ENCODE measurements at places on chromosomes 4 and X. TPM values are rescaled to one million over a fixed set of nuclear protein-coding genes. Genes with fewer than 3 reads are reported as not detected.

FABP2 gene
- total RNA-seq: not detected

DNA sequence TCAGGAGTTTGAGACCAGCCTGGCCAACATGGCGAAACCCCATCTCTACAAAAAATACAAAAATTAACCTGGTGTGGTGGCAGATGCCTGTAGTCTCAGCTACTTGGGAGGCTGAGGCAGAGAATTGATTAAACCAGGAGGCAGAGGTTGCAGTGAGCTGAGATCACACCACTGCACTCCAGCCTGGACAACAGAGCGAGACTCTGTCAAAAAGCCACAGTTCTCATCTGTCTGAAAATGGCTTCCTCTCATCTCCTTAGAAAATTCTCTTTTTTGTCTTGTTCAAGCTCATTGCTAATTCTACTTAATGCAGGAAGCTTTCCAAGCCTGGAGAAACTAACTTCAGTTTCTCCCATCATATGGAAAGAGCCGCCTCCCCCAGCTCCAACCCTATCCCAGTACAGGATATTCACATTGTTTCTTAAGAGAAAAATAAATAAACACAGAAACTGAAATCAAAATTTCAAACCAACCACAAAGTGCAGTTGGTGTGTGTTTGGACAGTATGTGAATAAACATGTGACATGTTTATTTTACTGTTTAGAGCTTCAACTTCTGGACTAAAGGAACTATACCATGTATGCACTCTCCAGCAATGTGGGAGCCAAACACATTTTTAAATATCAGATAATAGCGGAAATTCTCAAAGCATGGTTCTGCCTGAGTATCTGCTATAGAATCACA is 55.0 kb upstream of the GAB1 start:
- DNase-seq: no peak

- no peak for DNase-seq
Measured at GRCh38 chr4:100299046-100299840, 109.0 kb upstream of the DDIT4L start.

DNA sequence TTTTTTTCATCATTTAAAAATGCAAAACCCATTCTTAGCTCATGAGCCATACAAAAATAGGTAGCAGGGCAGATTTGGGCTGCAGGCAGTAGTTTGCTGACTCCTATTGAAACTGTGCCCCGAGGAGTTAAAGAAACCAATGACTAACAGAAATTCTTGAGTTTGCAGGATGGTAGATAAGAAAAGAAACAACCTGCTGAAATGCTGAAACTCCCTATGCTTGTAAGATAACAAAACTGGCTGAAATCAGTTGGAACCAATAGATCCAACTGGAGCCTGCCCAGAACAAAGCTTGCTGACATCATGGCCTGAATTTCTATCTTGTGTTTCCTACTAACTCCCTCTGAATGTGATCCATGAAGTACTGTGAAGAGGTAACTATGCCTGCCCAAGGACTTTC is 68.6 kb downstream of the ANOS1 start:
- DNase-seq: no peak

- DNase-seq: no peak
Measured at GRCh38 chrX:77693594-77693993, 92.4 kb downstream of the ATRX start.

AVPR2 gene
- total RNA-seq: not detected

PDCL2 gene
- total RNA-seq: not detected

- no peak for DNase-seq
Measured at GRCh38 chr4:139557556-139558110, 1.6 kb upstream of the SETD7 start.

- DNase-seq: no peak
Measured at GRCh38 chr4:7790999-7791398, 148.7 kb downstream of the AFAP1 start.

- DNase-seq: no peak
Measured at GRCh38 chr4:13840502-13841190, 213.1 kb upstream of the BOD1L1 start.

- peak; percentile 55 for DNase-seq
Measured at GRCh38 chr4:128812442-128813235, 3.1 kb downstream of the JADE1 start.

- no peak for DNase-seq
Measured at GRCh38 chrX:53237056-53237455, 12.0 kb upstream of the KDM5C start.

SH3TC1 gene
- 22.6 TPM for total RNA-seq

SPANXN3 gene
- total RNA-seq: not detected

DNA sequence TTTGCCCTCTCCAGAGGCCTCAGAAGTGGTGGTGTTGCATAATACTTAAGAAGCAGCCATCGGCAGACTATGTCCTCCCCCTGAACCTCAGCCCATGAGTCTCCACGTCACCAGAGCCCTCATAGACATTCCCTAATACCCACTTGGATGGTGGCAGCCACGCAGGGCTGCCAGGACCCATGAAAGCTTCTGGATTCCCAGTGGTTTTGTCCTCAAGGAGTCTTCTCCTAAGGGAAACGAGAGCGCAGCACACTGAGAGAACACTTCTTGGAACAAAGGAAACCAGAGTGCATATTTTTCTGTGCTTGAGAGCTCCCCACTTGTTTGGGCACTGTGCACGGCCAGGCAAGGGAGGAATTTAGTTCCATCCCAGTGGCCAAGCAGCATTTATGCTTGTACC is 204.1 kb upstream of the DMD start:
- DNase-seq: no peak

DNA sequence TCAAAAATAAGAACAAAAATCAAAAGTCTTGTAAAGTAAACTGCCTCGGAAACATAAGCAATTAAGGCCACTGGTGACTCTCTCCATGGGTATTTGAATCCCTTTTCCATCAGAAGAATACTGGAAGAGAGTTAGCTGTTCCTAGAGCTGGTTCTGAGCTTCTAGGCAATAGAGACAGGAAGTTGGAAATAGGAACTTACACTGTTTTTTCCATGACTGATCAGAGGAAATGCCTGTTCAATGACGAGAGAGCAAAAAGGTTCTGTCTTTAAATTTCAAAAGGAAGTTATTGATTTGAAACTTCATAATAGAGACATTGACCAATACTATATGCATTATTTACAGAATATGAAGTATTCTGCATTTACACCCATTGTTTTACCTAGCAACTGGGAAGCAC is 503.5 kb upstream of the ARX start:
- DNase-seq: no peak

MCTS1 gene
- total RNA-seq: 24.4 TPM

RPS6KA6 gene
- total RNA-seq: 0.61 TPM

DNA sequence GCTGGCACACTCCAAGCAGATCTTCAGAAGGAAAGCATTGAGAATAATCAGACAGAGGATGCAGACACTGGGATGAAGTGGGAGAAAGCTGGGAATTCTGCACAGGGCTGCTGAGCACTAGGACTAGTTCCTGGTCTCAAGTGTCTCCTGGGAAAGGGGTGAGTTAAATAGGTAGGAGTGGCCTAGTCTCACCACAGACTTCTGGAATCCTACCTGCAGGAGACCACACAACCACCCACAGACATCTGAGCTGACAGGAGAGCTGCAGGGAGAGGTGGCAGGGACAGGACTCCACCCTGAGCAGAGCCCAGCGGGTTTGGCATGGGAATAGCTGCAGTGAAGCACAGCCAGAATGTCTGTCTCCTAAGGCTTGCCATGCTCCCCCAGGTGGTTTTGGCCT is 95.1 kb upstream of the GALNTL6 start:
- no peak for DNase-seq

CXCL11 gene
- total RNA-seq: 0.10 TPM

- DNase-seq: peak; percentile 36
Measured at GRCh38 chrX:39203427-39203826, 402.2 kb downstream of the MID1IP1 start.

GABRG1 gene
- total RNA-seq: not detected

Measured in HT-29 (cell line).